ENCODE measurements at places on chromosomes 11 and 22.

DNA sequence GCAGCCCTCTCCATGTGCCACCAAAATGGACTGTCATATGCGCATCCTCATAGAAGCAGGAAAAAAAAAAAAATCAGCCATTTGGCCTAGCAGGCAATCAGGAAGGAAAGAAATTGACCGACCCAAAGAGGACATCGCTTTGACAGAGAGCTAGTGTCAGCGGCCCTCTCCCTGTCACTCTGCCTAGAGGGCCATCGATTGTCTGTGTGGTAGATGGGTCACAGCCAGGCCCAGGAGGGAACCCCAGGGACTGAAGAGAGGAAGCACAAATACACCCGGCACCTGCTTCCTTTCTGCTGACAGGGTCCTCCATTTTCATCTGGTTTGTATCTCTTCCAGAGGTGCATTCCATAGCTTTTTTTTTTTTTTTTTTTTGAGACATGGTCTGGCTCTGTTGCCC is 21.8 kb downstream of the VPS37C start:
- no peak for DNase-seq

- DNase-seq, result peak; percentile 83
Observed at GRCh38 chr11:115409691-115410220, 94.5 kb downstream of the CADM1 start.

DNA sequence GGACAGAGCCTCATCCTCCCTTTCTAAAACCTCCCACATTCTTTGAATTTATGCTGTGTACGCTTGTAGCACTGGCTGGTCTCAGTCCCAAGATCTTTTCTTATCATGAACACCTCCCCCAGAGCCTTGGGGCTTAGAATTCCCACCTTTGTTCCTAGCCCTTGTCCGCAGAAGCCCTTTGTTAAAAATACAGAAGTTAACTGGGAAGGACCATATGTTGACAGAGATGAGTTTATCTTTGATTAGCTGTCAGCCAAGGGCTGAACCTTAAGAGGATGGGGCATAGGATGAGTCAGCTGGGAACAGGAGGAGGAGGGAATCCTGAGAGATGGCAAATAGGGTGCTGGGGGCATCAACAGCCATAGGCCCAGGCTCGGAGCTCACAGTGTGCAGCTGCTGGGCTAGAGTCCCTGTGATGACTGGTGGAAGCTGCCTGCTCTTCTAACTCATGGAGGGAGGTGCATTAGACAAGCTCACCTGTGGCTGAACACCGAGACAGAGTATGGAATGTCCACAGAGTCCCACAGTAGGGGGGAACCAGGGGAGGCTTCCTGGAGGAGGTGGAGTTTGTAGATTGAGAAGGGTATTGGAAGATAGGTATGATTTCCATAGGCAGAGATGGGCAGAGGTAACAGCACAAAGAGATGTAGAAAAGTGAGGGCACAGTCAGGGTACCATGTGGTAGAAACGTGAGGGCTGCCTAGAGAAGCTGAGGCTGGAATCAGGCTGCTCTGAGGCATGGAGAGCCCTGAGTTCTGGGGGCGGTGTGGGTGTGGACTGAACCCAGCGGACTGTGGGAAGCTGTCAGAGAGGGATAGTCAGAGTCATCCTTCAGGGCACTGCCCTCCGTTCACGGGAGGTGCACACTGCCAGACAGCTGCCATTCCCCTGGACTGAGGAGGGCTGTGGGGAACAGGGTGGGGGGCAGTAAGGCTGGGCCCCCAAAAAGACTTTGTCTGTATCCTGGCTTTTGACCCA is 9.9 kb downstream of the MICAL2 start:
- no peak for DNase-seq

- peak; percentile 80 for DNase-seq
Observed at GRCh38 chr22:38843657-38844314, at the start of gene NPTXR. Gene NPTXR, minus strand, starts transcription at chr22:38844028.

DNA sequence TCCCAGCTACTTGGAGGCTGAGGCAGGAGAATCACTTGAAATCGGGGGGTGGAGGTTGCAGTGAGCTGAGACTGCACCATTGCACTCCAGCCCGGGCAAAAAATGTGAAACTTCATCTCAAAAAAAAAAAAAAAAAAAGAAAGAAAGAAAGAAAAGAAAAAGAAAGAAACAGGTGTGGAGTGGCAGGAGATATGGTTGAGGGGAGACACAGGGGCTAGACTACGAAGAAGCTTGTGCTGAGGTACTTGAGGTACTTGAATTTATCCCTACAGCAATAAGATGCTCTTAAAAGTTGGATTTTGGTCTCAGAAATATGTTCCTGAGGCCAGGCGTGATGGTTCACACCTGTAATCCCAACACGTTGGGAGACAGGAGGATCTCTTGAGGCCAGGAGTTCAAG is 2.2 kb upstream of the MAJIN start:
- DNase-seq, result no peak

DNA sequence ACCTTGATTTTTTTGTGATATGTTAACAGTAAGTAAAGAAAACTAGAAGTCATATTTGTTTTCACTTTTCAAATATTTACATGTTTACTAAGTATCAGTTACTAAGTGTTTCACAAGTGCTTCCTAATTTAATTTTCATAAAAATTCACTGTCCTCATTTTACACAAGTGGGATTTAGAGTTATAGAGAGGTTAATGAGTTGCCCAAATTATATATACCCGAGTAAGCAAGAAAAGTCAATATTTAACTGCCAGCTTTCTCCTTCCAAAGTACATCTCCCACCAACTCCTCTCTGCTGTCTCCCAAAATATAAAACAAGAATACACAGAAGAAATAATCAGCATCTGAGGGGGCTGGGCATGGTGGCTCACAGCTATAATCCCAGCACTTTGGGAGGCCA is 896.7 kb upstream of the ANO3 start:
- no peak for DNase-seq

DNA sequence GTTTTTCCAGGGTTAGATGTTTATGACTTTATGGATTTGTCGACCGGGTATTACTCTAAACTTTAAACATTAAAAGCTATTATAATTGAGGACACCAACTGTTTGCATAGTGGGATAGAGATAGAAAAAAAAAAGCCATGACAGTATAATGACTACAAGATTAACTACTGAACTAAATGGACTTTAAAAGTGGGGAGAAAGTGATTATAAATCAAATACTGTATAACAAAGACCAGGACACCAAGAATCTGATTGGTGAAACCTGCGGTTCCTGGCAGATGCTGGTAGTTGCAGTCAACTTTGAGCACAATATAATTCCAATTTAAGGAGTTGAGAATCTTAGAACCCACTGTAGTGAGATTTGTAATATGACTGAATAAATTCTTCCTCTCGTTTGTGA is 2.5 kb downstream of the CRKL start:
- DNase-seq, result no peak

Measured in BE2C (cell line).